ENCODE measurements at places on chromosomes 2 and 18.

DNA sequence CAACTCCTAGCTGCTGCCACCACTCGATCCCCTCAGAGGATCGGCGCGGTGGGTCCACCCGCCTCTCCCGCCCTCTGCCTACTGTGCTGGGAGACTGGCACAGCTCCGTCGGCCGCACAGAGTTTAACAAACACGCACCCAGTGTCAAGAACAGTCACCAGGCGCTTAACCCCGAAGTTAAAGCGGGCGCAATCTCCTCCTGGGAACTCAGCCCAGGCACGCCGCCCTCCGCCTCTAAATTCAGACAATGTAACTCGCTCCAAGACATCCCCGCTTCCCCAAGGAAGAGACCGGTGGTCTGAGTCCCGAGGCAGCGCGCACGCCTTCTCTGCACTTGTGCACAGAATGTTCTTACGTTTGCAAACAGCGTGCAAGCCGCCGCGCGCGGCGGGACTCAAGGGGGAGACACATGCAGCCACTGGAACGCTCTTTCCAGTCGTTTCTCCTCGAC lies 533 bp downstream of the CXCR4 start:
- no peak for DNase-seq
- peak overlapping the region; percentile 57 for H3K4me3 ChIP-seq
- H3K27me3 ChIP-seq: peaks cover 87% of the 10 kb centered on the region
- peaks cover 38% of the 10 kb centered on the region for H3K4me1 ChIP-seq
- H3K27ac ChIP-seq: peak overlapping the region; percentile 49
- no peaks in the 10 kb centered on the region for H3K36me3 ChIP-seq

DNA sequence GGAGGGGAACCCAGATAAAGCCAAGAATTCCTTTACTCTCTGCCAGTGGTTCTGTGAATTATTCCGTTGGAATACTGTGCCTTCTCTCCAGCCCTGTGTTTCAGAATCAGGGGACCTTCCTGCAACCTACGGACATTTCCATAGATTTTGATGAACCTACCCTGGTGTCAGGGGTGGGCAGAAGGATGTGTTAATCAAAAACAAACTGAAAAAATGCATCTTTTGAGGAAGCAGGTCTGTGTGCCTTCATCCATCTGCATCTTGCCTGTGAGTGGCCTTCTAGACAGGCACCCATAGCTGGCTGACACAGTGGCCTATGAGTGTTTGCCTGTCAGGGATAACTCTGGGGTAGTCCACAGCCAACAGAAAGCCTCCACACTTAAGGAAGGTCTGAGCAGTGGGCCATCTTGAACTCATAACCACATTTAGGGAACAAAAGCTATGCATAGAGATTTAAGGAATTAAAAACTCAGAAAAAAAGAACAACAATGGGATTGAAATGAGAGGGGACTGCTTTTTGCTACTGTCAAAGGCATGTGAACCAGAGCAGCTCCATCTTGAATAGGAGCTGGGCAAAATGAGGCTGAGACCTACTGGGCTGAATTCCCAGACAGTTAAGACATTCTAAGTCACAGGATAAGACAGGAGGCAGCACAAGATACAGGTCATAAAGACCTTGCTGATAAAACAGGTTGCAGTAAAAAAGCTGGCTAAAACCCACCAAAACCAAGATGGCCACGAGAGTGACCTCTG lies 45.9 kb upstream of the ITGA6 start:
- DNase-seq: no peak
- H3K27me3 ChIP-seq: no peaks in the 10 kb centered on the region
- peaks cover 5% of the 10 kb centered on the region for H3K4me1 ChIP-seq
- no peak overlapping the region for H3K4me3 ChIP-seq

- peak overlapping the region; percentile 38 for H3K27ac ChIP-seq
- DNase-seq: no peak
- H3K4me1 ChIP-seq: peaks cover 19% of the 10 kb centered on the region
- peaks cover 40% of the 10 kb centered on the region for H3K27me3 ChIP-seq
- H3K4me3 ChIP-seq: peak overlapping the region; percentile 63
- H3K36me3 ChIP-seq: no peaks in the 10 kb centered on the region
Observed at GRCh38 chr2:102618452-102619413, 620 bp upstream of the SLC9A2 start.

GRCh38 chr2:66306483-66306882 lies 128.4 kb upstream of the MEIS1 start:
- H3K27me3 ChIP-seq: no peaks in the 10 kb centered on the region
- no peak overlapping the region for H3K4me3 ChIP-seq
- no peak overlapping the region for H3K27ac ChIP-seq
- no peaks in the 10 kb centered on the region for H3K36me3 ChIP-seq
- H3K4me1 ChIP-seq: peaks cover 19% of the 10 kb centered on the region
- DNase-seq: no peak

DNA sequence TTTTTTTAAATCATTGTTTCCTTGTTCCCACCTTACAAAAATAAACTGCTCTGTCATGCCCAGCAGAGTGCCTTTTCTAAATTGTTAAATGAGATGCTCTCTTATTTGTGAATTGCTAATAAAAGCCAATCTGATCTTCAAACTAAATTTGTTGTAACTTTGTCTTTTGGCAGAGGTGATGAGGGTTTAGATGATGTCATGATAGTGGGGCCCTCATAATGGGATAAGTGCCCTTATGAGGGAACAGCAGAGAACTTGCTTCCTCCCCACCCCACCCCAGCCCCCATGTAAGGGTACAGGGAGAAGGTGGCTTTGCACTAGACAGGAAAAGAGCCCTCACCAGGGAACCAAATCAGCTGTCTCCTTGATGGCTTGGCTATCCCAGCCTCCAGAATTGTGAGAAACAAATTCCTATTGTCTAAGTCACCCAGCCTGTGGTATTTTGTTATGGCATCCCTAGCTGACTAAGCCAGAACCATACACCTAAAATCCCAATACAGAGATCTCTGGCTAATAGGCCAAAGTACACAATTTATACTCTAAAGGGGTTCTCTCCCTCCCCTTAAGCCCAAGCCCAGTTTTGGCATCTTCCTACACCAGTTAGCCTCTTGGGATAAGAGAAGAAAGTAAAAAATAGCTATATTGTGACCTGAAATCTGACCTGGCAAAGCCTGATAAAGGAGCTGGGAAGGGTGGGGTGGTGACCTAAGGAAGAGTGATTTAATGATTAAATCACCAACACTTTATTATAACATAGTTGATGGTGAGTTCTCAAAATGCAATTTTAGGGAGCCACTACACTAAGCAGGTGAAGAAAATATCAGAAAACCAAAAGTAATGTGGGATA lies 40.3 kb upstream of the HNRNPA3 start:
- H3K36me3 ChIP-seq: no peaks in the 10 kb centered on the region
- H3K4me1 ChIP-seq: peaks cover 37% of the 10 kb centered on the region
- no peaks in the 10 kb centered on the region for H3K27me3 ChIP-seq
- H3K4me3 ChIP-seq: no peak overlapping the region
- no peak for DNase-seq
- no peak overlapping the region for H3K27ac ChIP-seq

DNA sequence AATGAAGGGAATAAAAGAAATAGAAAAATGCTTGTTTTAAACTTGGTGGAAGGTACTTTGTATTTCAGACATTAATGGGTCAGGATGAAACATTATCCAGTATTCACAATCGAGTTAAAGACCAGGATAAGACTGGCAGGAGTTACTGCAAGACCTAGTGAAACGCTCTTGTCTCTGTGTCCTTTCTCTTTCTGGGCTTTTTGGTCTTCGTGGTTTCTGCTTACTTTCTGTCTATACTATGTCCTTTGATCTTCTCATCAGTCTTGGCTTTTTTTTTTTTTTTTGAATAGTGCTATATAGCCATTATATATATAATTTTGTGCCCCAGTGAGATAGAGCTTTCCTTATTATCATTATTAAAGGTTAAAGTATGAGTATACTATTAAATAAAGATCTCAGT lies 42.1 kb upstream of the GAREM2 start:
- no peak overlapping the region for H3K4me3 ChIP-seq
- no peak overlapping the region for H3K27ac ChIP-seq
- no peaks in the 10 kb centered on the region for H3K27me3 ChIP-seq
- DNase-seq: no peak
- H3K4me1 ChIP-seq: no peaks in the 10 kb centered on the region

DNA sequence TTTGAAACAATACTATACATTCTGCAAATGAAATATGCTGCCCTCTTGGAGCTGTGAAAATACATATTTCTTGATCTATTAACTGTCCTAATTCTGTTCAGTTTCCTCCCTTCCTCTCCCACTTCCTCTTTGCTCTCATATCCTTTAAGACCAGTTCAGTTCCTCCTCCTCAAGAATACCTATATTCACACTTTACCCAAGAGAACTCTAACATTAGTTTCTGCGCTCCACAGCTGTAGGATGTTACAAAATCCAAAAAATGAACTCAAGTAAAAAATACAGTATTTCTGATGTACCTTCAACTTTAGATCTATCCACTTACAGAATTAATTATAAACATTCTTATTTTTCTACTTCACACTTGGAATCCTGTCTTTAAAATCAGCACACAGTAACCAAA lies 5.4 kb downstream of the ITSN2 start:
- H3K27ac ChIP-seq: no peak overlapping the region
- no peaks in the 10 kb centered on the region for H3K36me3 ChIP-seq
- H3K27me3 ChIP-seq: no peaks in the 10 kb centered on the region
- peaks cover 46% of the 10 kb centered on the region for H3K4me1 ChIP-seq
- no peak overlapping the region for H3K4me3 ChIP-seq

All from suprapubic skin (tissue), 4 donors.